ENCODE measurements at places on chromosomes 16 and 17.
A peak's percentile ranks its signal among the peaks of the same experiment; 100 is the strongest.

DNA sequence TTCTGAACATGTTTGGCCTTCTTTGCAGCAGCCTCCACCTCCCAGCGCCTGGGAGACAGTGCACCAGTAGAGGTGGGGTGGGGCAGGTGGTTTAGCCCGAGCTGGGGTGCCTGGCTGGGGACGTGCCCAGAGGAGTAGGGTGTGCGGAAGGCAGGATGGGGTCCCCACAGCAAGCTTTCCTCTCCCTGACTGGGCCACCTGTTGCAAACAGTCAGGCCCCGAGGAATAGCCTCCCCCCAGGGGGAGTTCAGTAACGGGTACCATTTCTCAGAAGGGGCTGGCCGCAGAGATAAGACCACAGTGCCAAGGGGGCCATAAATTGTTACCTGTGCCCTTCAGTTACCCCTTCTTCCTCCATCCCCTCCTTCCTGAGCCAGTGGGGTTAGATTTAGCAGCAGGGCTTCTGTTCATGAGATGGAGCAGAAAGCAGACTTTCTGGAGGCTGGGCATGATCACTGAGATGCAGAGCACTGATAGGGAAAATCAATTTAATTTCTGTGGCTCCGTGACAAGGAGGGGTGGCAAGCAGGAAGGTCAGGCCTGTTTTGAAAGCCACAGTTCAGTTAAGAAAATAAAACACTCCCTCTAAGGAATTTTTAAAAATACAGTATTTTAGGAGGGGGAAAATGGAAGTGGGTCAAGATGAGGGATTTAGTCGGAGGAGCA, 181.9 kb downstream of the MSI2 start:
- DNase-seq = no peak
- H3K4me3 ChIP-seq = no peak overlapping the region
- H3K36me3 ChIP-seq = no peaks in the 10 kb centered on the region

- H3K4me3 ChIP-seq = no peak overlapping the region
- DNase-seq = no peak
Observed at GRCh38 chr17:15124264-15124595, 140.9 kb downstream of the PMP22 start.

- H3K4me1 ChIP-seq = no peaks in the 10 kb centered on the region
- H3K4me3 ChIP-seq = no peak overlapping the region
- H3K27ac ChIP-seq = no peak overlapping the region
- no peaks in the 10 kb centered on the region for H3K36me3 ChIP-seq
- H3K27me3 ChIP-seq = peaks cover 16% of the 10 kb centered on the region
Observed at GRCh38 chr17:8091033-8091687, 3.6 kb upstream of the ALOX12B start.

DNA sequence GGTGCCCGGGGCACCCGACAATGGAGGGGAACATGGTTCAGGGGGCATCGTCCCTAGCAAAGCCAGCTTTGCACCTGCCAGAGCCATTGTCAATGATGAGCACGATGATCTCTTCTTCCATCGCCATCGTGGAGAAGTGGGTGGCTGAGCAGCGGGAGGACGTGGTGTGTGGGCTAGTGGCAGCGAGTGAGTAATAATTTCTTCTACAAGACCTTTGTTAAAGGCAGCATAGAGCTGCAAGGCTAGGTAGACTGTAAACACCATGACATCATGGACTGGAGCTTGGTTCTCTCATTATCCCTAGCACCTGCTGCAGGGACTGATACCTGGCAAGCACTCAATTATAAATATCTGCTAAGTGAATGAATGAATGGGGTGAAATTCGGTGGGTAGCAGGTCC, 6.7 kb upstream of the HEATR3 start:
- no peaks in the 10 kb centered on the region for H3K4me1 ChIP-seq
- H3K27ac ChIP-seq = no peak overlapping the region
- no peak overlapping the region for H3K4me3 ChIP-seq
- H3K36me3 ChIP-seq = no peaks in the 10 kb centered on the region

- peaks cover 4% of the 10 kb centered on the region for H3K27me3 ChIP-seq
- no peaks in the 10 kb centered on the region for H3K4me1 ChIP-seq
- H3K27ac ChIP-seq = no peak overlapping the region
- H3K4me3 ChIP-seq = no peak overlapping the region
- DNase-seq = no peak
Observed at GRCh38 chr17:33511670-33512069, 218.6 kb upstream of the ASIC2 start.

GRCh38 chr17:79080761-79081290, 6.2 kb downstream of the ENGASE start:
- DNase-seq = no peak
- H3K36me3 ChIP-seq = peaks cover 4% of the 10 kb centered on the region
- H3K4me1 ChIP-seq = peaks cover 13% of the 10 kb centered on the region
- H3K27me3 ChIP-seq = no peaks in the 10 kb centered on the region

GRCh38 chr17:59287452-59287851, 44.0 kb upstream of the YPEL2 start:
- DNase-seq = no peak
- H3K27ac ChIP-seq = no peak overlapping the region
- H3K36me3 ChIP-seq = no peaks in the 10 kb centered on the region
- H3K27me3 ChIP-seq = no peaks in the 10 kb centered on the region

DNA sequence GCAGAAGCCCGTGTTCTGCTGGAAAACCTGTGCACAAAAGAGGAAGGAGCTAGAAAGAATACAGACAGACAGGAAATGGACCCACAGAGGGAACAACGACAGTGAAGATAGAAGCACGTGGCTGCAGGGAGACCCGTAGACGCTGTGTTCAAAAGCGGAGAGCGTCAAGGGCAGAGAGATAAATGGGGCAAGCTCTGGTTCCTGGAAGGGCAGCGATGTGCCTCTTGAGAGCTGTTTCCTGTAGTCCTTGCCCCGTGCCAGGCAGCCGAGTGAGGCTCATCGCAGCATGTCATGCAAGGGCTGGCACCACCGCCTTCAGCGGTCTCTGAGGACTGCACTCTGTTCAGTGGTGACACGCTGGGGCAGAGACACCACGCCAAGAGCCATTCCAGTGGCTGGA, 43.6 kb upstream of the CACNG5 start:
- peaks cover 13% of the 10 kb centered on the region for H3K36me3 ChIP-seq
- H3K4me1 ChIP-seq = no peaks in the 10 kb centered on the region
- no peak for DNase-seq
- no peaks in the 10 kb centered on the region for H3K27me3 ChIP-seq
- no peak overlapping the region for H3K27ac ChIP-seq
- no peak overlapping the region for H3K4me3 ChIP-seq

GRCh38 chr17:56652628-56653027, 59.1 kb downstream of the NOG start:
- DNase-seq = no peak
- no peaks in the 10 kb centered on the region for H3K27me3 ChIP-seq
- H3K27ac ChIP-seq = no peak overlapping the region
- H3K4me3 ChIP-seq = no peak overlapping the region

DNA sequence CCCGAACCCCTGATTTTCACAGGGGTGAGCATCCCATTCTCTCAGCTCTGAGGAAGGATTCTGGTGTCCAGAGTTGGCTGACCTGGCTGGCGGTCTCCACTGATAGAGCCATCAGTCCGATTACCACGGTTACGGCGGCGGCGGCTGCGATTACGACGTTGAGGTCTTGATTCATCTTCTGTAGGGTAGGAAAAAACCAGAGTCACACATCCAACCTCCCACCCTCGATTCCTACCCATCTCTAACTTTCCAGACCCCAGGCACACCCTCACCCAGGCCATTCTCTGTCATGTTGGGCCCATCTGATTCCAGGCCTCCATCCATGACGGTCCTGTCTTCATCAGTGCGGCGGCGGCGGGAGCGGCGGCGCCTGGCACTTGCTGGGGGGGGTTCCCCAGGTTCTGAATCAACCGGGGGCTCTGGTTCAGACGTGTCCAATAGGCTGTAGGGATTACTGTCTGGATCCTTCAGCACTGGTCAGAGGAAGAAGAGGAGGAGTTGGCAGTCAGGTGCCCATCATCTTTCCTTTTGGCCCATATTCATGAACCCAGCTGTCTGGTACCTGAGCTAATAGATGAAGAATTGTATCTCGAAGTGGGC, 2.6 kb upstream of the SOX15 start:
- peaks cover 20% of the 10 kb centered on the region for H3K4me1 ChIP-seq
- no peak overlapping the region for H3K4me3 ChIP-seq
- H3K27ac ChIP-seq = no peak overlapping the region
- no peaks in the 10 kb centered on the region for H3K27me3 ChIP-seq
- no peak for DNase-seq

DNA sequence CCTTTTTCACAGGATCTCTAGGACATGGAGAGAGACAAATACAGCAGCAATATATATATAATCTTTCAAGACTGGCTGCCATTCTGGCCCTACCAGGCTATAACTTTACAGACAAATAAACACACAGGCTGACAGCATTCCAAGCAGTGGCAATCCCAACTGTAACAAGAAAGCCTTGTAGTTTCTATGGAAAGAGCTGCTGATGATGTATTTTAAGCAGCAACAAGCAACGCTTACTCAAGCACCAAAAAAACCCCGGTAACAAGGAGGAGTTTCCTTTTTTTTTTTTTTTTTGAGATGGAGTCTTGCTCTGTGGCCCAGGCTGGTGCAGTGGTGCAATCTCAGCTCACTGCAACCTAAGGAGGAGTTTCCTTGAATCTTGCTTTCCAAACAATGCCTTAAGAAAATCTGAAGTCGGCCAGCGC, 23.2 kb downstream of the LSM12 start:
- peak overlapping the region; percentile 50 for H3K27ac ChIP-seq
- H3K36me3 ChIP-seq = no peaks in the 10 kb centered on the region

GRCh38 chr17:77579682-77580081, 378.8 kb upstream of the TNRC6C start:
- H3K4me3 ChIP-seq = no peak overlapping the region
- no peaks in the 10 kb centered on the region for H3K27me3 ChIP-seq
- peaks cover 13% of the 10 kb centered on the region for H3K4me1 ChIP-seq
- no peak overlapping the region for H3K27ac ChIP-seq

- no peaks in the 10 kb centered on the region for H3K36me3 ChIP-seq
- H3K27ac ChIP-seq = no peak overlapping the region
- no peaks in the 10 kb centered on the region for H3K4me1 ChIP-seq
- peaks cover 33% of the 10 kb centered on the region for H3K27me3 ChIP-seq
Observed at GRCh38 chr17:33002246-33002645, 10.6 kb downstream of the SPACA3 start.

- no peak overlapping the region for H3K27ac ChIP-seq
- H3K27me3 ChIP-seq = no peaks in the 10 kb centered on the region
- DNase-seq = no peak
- H3K4me1 ChIP-seq = peaks cover 96% of the 10 kb centered on the region
- no peak overlapping the region for H3K4me3 ChIP-seq
- H3K36me3 ChIP-seq = no peaks in the 10 kb centered on the region
Observed at GRCh38 chr17:75366432-75366831, 39.0 kb downstream of the GRB2 start.

DNA sequence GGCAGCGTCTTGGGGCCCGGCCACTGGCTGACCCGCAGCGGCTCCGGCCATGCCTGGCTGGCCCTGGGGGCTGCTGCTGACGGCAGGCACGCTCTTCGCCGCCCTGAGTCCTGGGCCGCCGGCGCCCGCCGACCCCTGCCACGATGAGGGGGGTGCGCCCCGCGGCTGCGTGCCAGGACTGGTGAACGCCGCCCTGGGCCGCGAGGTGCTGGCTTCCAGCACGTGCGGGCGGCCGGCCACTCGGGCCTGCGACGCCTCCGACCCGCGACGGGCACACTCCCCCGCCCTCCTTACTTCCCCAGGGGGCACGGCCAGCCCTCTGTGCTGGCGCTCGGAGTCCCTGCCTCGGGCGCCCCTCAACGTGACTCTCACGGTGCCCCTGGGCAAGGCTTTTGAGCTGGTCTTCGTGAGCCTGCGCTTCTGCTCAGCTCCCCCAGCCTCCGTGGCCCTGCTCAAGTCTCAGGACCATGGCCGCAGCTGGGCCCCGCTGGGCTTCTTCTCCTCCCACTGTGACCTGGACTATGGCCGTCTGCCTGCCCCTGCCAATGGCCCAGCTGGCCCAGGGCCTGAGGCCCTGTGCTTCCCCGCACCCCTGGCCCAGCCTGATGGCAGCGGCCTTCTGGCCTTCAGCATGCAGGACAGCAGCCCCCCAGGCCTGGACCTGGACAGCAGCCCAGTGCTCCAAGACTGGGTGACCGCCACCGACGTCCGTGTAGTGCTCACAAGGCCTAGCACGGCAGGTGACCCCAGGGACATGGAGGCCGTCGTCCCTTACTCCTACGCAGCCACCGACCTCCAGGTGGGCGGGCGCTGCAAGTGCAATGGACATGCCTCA, 773 bp downstream of the NTN3 start:
- H3K36me3 ChIP-seq = no peaks in the 10 kb centered on the region
- H3K27ac ChIP-seq = no peak overlapping the region
- no peak for DNase-seq
- H3K4me1 ChIP-seq = peaks cover 72% of the 10 kb centered on the region
- H3K27me3 ChIP-seq = peaks cover 42% of the 10 kb centered on the region

DNA sequence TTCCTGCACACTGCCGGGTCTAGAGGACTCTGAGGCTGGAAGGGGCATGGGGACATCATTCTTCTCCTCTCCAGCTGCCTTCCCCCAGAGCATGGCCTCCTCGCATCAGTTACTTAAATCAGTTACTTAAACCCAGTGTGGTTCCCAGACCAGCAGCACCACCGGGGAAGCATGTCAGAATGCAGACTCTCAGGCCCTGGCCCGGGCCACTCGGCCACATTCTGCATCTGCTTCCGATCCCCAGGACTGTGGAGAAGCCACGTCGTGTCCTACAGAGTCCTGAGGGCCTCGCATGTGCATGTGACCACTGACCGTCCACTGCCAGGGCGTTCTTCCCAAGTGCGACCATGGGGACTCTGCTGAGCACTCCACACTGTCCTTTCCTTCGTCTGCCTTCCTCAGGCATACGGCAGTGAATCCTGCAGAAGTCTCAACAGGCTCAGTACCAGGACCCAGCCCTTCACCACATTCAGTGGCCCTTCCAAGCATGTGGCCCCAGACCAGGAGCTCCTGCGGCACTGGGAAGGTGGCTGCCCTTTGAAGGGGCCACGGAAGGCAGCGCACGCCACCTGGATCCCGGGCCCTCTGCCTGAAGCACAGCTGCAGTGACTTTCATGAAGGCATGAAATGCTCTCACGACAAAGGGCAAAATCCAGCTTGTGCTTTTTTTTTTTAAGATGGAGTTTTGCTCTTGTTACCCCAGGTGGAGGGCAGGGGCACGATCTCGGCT, 46.9 kb upstream of the RASD1 start:
- no peaks in the 10 kb centered on the region for H3K36me3 ChIP-seq
- H3K4me3 ChIP-seq = no peak overlapping the region
- DNase-seq = no peak
- H3K27me3 ChIP-seq = no peaks in the 10 kb centered on the region

GRCh38 chr17:43857957-43858600, 11.1 kb downstream of the CD300LG start:
- H3K27me3 ChIP-seq = no peaks in the 10 kb centered on the region
- H3K4me1 ChIP-seq = peaks cover 22% of the 10 kb centered on the region
- H3K36me3 ChIP-seq = no peaks in the 10 kb centered on the region
- peak; percentile 35 for DNase-seq
- H3K27ac ChIP-seq = peak overlapping the region; percentile 58
- H3K4me3 ChIP-seq = no peak overlapping the region

- peaks cover 56% of the 10 kb centered on the region for H3K4me1 ChIP-seq
- DNase-seq = no peak
- H3K27me3 ChIP-seq = no peaks in the 10 kb centered on the region
Observed at GRCh38 chr17:82859431-82860403, 19.9 kb upstream of the ZNF750 start.

- H3K4me3 ChIP-seq = no peak overlapping the region
- H3K4me1 ChIP-seq = no peaks in the 10 kb centered on the region
- no peaks in the 10 kb centered on the region for H3K36me3 ChIP-seq
Observed at GRCh38 chr17:67171560-67171959, 73.4 kb downstream of the HELZ start.

All from heart right ventricle (tissue), 16 donors.